Head of caudate nucleus (tissue), 42 donors: ENCODE measurements at places on chromosomes 5 and 9.

GRCh38 chr5:26572480-26572879, 465.9 kb downstream of the CDH9 start:
- DNase-seq = no peak

DNA sequence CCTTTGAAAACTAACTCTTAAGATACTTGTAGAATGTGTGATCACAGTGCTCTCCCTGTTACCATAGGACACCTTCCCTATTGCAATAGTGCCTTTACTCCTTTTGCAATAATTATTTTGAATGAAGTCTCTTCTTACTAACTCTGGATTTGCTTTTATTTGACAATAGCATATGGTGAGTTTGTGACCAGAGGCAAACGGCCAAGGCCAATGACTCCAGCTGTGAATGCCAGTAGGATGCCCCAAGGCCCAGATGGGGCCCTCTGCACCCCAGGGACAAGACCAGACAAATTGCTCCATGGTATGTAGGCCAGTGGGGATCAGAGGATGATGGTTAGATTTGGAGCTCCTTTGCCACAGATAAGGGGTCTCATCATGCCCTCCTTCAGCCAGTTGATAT, 116.9 kb downstream of the NPR3 start:
- DNase-seq = no peak

GRCh38 chr5:62974623-62975022, 396.0 kb downstream of the LRRC70 start:
- no peak for DNase-seq

DNA sequence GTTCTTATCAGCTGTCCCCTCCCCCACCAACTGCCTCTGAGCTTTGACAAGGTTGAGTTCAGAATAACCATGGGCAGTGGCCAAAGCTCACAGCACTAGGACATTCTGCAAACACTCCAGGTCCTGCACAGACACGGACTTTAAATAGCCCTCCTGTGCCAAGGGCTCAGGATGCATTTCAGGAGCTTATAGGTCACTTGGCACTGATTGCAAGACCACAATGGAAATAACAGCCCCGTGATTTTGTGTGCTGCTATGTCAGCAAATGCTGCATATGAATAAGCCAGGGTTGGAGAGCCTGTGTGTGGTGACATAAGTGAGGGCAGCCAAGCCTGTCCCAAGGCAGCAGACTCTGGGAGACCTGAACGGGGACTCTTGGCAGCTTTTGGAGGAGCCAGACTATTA, 150.7 kb downstream of the DMRT2 start:
- DNase-seq = no peak

DNA sequence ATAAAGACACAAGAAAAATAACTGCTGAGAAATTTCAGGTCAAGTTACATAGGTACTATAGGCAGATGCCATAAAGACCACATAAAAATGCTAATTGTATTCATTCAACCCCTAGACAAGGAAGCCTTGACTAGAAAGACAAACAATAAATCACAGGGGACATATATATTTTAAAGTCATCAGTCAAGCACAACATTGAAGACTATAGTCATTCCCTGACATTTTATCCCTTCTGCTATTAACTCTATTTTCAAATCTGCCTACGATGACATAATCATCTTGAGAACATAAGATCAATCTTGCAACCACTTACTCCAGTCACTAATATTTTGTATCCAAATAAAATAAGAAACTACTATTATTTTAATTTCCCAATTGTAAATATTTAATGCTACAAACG, 38.3 kb downstream of the FAM13B start:
- DNase-seq = no peak

GRCh38 chr5:154757814-154758406, 2.7 kb downstream of the LARP1 start:
- DNase-seq = no peak

DNA sequence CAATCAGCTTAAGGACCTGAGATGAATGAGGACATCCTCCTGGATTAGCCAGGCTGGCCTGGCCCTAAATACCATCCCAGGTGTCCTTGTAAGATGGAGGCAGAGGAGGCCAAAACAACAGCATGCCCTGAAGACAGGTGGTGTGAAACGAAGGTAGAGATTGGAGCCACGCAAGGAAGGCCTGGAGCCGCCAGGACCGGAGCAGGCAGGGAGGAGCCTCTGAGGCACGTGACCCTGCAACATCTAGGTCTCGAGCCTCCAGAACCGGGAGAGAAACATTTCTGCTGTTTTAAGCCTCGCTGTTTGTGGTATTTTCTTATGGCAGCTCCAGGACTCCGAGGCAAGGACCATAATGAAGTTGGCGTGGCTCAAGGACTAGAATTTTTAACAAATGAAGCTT, 9.7 kb upstream of the COL5A1 start:
- no peak for DNase-seq

DNA sequence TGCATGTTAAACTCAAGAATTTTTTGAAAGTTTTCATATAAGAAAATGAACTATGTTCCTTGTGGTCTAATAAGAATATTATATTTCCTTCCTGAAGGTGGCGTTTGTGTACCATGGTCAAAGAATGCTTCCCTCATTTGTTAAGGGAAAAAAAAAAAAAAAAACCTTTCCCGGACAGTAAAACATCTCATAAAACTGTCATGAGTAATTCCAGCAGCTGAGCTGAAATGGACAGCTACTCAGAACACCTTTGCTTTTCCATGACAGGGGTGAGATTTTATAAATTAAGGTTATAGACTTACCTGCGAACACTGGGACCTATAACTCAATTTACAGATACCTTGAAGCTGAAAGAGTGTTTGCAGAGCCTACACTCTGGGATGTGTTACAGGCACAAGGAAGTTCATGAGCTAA, 113.2 kb upstream of the RANBP3L start:
- DNase-seq = no peak

DNA sequence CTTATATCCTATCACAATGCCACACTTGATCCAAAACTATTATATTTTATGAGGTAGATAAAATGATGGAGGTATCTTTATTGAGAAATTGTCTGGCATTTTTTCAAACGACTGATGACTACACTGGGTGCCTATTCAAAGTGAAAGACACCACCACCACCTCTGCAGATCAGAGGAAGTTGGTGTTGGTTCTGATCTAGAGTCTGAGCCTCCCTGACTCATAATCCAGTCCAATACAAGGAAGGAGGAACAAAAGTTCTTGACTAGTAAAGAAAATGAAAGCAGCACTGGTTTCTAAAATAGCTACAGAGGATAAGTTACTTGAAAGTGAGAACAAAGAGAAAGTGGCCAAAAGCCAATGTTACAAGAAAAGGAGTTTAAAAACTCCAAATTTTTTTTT, 139.9 kb downstream of the RFX3 start:
- DNase-seq = no peak

DNA sequence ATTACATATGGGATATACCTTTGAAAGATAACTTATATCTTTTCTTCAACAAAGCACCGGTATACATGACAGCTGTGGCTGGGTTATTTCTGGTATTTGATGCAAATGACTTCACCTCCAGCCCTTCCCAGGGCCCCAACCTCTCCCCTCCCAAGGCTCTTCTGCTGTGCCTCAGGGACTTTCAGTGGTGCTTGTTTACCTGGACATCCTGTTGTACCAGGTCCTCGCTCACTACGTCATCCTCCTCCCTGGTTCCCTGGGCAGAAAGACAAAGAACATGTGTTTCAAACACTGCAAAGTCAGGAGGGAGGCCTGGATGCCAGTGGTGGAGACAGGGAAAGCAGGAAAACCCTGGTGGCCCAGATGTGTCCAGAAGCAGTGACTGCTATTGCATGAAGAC, 23.4 kb downstream of the ANXA6 start:
- DNase-seq = no peak

DNA sequence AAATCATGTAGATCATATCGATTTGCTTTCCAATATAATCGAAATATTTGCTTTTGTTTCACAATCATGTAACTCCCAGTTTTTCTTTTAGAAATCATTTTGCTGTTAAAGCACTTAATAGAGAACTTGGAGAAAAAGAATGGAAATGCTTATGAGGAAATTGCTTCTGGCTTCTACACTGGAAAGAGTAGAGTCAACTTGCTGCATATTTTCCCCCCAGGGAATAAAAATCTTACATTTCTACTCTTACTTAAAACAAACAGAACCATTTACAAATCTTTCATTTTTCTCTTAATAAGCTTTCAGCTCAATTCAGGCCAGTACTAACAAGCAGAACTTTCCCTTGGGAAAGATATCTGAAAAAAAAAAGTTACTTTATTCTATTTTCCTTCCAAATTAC, 312.0 kb downstream of the CHSY3 start:
- DNase-seq = no peak

DNA sequence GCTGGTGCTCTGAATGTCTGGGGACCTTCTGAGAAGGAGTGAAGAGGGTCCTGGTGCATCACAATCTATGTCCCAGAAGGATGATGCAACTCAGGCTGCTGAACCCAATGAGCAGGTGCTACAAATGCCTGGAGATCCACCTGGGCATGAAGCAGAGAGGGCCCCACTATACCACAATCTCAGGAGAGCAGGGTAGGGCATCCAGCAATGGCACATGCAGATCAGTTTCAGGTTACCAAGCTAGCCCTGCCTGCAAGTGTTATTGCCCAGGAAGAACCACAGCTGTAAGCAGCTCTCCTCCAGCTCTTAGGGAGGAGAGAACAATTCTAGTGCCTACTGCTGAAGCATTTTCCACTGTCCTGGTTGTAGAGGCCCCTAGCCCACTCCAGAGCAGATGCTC, 389.2 kb upstream of the TNC start:
- no peak for DNase-seq

DNA sequence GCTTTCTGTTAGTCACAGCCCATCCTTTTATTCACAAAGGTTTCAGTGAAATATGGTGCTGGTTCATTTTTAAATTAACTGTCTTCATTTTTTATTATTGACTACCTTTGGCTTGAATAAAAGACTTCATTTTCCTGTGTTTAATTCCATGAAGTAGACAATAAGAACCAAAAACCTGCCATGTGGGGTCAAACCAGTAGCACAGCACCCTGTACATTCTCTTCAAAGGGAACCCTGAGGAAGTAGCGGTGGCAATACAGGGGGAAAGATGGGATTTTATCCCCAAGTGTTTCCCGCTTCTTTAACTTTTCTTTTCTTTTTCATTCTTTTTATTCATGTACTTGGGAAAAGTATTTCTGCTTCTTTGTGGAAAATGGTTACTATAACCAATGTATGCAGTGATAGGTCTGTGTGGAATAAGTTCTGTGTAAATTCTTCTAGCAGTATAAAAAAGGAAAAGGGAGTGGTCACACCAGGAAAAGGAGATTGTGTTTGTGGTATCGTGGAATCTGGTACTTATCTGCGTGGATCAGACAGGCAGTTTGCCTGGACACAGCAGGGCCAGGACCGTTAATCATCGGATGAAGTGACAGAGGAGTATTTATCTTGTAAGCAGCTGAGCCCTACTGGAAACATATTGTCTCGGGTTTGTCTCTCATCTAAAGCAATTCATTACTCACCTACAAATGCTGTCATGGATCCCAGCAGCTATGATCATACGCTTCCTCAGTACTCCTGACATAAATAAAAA, 94.2 kb downstream of the PPIC start:
- no peak for DNase-seq

DNA sequence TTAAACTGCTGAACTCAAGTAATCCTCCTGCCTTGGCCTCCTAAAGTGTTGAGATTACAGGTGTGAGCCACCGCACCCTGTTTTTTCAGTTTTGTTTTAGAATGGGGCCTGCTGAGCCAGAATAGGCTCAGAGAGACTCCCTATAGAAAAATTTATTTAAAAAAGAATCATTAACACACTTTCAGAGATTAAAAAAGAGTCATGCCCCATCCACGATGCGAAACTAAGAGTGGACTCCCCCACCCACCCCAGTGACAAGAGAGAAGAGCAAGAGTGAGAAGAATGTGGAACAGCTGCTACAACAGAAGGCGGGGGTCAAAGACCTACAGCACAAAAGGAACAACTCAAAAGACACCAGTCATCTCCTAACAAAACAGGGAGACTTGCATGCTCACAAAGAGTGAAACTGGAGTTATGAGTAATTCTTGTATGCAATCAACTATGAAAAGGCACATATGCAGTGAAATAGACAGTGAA, 47.2 kb downstream of the GLDC start:
- no peak for DNase-seq

DNA sequence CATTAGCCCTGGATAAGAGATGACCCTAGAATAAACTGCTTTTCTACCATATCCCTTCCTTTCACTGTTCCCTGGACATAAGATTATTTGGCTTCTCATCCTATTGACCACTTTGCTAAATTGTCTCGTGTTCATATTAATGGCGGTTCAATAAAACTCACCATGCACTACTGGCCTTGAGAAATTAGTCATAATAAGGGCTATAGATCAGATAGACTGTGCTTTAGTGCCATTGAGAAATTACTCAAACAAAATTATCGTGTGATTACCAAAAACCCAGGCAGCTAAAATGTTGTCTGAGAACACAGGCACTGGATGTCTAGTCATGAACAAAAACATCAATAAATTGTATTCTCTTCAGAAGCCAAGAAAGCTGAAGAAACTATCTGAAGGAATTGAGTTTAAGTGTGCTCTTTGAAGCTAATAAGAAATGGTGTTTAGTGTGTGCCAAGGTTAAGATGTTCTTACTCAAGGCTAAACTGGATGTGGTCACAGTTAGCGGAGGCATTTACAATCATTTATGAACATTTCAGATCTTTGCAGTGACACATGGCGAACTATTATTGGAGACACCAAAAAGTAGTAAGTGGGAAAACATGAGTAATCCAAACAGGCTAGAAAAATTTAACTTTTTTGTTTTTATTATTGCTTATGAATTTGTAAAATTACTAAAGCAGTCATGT, 460.4 kb upstream of the RORB start:
- no peak for DNase-seq

DNA sequence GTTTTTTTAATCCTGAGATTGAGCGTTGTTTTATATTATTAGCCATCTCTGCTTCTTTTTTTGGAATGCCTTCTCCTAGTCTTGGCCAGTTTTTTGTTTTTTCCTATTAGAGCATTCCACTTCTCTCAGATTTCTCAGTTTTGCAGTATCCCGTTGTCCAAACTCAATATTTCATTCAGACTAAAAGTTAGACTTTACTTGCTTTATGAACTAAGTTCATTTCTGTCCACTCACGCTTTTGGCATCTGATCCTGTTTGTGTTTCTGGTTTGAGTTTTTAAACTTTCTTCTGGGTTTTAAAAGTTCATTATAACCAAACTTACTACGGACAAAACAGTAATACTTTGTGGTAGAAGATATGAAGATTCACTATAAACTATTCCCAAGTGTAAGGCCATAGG, 288.3 kb upstream of the MPDZ start:
- no peak for DNase-seq

DNA sequence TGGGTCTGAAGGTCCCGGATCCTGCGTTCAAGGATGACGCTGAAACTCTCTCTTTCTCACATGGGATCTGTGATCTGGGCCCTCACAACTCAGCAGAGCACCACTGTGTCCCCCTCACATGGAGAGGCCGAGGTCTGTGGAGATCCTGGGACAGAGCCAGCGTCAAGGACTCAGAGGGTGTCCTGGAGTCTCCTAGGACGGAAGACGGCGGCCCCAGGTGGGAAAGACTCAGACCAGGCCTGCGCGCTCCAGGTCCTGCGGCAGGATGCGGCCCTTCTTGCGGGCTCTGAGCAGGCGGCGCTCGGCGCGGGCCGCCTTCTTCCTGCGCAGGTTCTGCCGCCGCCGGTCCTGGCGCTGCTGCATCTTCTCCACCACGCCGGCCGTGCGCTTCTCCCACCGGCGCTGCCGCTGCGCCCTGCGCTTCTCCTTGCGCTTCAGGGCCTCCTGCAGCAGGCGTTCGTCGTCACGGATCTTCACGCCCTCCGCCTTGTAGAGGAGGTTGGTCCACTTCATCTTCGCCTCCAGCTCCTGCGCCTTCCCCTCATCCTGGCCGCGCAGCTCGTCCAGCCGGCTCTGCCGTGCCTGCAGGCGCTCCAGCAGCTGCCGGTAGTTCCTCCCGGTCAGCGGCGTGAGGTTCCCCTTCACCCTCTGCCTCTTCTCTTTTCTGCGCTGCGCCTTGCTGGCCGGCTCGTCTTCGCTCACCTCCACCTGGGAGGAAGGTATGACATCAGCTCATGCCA, 4.2 kb downstream of the SURF6 start:
- no peak for DNase-seq
